ENCODE measurements at places on chromosomes 5 and 9.

- DNase-seq: no peak
These were observed 25.1 kb downstream of the PAEP start for GRCh38 chr9:135586601-135587109.

DNA sequence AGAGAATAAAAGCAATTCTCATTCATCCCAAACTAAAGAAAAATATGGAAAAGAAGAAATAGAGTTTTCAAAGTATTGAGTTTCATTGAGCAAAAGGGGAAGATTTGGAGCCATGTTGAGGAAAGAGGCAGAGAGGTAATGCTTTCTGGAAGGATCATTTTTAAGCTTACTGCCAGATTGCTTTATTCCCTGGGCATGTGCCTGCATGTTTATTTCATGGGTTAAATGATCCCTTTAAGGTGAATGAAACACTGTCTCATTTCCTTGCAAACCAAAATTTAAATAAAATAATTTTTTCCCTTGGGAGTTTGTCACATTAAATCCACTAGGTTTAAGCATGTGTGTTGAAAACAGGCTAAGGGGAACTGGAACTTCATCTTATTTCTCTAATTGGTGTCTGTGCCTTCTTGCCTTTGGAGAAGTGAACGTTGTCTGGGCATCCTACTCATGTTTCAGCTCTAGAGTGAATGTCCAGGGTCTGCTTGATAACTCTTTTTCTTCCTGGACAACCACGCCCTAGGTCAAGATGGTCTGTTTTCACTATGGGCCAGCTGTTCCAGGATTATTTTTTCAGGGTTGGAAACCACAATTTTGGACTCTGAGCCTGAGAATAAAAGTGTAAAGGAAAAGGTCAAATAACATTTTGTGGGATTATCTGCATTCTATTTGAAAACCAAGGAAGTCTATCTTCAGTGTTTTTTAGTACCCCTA is 114.1 kb upstream of the ELL2 start:
- no peak for DNase-seq

DNA sequence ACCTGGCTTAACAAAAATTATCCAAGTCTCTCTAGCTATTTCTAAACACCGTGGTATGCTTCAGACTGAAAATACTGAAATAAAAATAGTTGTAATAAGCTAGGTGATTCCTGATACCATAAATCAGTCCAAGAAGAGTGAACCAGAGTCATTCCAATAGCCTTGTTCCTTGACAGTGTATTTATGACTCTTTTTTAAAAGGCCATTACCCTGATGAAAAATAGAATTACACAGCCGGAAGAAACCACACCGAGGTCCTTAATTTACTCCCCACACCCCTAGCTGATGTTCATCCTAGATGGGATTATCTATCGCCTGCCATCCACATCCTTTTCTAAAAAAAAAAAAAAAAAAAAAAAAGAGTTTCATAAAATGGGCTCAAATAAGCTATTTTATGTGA is 457.6 kb upstream of the GRAMD2B start:
- DNase-seq: no peak

DNA sequence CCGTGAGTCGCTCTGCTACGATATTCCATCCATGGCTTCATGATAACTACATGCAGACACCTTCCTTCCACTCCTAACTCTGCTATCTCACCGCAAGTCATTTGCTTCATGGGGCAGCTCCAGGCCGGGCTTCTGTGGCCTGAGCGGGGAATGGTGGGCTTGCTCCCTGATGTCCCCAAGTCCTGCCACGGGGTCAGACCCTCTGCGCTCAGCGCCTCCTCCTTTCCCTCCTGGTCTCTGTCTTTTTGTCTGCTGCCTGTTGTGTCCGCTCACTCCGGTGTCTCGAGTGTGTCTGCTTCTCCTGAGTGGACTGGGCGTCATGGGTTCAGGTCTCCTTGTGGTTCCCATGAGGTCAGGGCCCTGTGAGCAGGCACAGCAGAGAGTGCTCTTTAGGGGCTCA is 139.6 kb downstream of the CACNA1B start:
- no peak for DNase-seq

DNA sequence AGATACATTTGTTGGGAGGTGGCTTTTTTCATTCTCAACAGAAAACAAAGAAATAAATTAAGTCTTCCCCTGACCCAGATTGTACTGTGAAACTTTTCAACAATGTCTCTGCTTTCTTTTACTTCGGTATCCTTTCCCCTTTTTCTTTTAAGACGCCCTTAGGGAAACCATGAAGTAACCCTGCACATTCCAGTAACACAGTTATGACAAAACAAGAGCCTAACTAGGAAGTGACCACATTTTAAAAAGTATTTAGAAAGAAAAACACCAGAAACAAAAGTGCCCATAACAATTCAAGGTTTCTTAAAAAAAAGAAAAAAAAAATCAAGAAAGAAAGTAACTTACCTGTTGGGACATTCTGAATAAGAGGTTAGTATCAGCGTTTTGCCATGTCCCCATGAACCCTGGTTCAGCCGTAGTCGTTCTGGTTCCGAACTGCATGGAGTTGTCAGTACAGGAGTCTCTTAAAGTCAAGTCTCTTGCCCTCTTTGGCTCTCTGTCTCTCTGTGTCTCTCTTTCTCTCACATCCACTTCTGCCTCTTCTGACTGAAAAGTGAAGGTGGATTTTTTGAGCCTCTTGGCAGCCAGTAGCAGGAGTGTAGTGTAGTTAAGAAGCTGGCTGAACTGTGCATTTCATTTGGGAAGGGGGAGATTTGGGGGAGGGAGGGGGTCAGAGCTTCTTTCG is 142.9 kb downstream of the BNC2 start:
- no peak for DNase-seq

DNA sequence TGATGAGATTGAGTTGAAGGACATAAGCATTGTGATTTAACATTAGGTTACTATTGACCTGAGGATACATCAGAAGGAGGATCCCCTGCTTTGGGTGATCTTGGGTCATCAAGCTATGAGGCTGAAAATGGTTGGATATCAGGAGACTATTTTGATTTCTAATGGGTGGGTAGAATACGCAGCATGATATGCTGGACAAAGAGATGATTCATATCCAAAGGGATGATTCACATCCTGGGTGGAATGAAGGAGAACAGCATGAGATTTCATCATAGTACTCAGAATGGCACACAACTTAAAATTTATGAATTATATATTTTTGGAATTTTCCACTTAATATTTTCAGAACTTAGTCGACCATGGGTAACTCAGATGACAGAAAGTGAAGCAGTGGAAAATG is 1759.5 kb upstream of the C9orf72 start:
- DNase-seq: no peak

DNA sequence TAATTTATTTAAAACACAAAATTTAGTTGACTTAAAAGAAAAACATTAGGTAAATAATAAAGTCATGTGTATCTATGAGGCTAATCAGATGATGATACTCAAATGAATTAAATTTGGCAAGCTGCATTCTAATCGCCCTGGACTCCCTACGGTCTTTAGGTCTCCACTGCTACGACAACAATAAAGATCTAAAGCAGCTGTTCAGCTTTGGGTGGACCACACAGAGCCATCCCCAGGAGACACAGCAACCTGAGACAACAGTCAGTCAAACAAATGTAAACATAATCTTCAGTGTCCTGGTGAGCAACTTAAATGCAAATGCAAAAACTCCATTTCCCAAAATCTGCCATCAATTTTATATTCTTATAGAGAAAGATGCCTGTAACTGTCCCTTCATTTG is 65.5 kb downstream of the MCTP1 start:
- no peak for DNase-seq

GRCh38 chr9:127013597-127013996 is 99.0 kb downstream of the RALGPS1 start:
- no peak for DNase-seq

DNA sequence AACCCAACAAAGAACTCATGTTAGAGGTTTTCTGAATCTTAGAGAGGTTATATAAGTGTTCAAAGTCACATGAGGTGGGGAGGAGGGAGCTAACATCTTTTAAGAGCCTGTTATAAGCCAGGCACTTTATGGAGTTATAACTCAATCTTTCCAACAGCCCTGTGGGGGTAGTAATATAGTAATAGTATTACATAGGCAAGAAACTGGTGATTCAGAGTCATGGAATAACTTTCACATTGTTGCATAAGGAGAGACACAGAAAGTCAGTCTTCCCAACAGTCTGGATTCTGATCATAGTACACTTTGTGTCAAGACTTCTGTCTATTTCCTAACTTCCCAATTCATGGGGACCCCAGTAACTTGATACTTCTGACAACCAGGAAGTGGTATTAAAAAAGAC is 89.2 kb downstream of the ACER2 start:
- no peak for DNase-seq

DNA sequence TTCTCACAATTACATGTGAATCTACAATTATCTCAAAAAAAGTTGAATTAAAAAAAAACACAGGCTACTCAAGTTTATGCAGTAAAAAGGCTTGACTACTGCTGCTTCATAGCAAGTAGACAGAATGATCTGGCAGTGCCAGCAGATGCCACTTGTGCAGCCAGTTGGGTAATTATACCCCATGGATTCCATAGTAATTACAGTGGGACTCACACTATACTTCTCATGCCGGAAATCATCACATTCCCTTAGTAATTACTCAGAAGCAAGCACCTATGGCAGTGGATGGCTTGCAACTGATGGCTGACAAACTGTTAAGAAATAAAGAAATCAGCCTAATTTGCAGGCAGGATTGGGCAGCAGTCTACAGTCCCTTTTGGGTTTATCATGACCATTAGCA is 463.2 kb upstream of the KLF4 start:
- DNase-seq: no peak

GRCh38 chr9:110919609-110920008 is 118.7 kb downstream of the LPAR1 start:
- DNase-seq: no peak
